OCI-LY7 (cell line): ENCODE measurements at places on chromosomes 3 and 15.

DNA sequence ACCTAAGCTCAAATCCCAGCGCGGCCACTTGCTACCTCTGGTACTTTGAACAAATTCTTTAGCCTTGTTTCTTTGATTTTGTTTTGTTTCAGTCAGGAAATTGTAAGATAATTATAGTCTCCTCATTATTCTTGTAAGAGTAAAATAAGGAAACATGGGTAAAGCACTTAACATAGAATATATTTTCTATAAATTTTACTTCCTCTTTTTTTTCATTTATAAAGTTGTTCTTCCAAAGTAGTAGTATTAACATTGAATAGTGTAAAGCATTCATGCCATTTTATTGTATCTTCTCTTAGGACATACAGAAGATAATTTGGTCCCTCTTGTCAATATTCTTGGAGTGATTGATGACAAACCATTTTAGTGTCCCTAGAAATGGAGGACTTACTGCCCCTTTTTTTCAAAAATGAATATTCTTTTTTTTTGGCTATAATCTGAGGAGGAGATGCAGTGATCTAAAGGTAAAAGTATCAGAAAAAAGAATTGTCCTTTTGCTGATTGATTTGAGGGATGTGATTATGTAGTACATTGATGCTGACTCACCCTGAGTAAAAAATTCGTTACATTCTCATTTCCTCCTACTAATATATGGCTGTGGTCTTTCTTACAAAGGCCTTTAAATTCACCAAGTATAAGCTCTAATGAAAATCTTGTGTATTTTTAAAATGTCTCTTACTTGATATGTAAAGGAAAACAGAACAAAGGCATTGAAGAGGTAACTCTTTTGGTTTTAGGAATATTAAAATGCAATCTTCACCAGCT, 51.0 kb downstream of the ALCAM start:
- peak; percentile 2 for DNase-seq

DNA sequence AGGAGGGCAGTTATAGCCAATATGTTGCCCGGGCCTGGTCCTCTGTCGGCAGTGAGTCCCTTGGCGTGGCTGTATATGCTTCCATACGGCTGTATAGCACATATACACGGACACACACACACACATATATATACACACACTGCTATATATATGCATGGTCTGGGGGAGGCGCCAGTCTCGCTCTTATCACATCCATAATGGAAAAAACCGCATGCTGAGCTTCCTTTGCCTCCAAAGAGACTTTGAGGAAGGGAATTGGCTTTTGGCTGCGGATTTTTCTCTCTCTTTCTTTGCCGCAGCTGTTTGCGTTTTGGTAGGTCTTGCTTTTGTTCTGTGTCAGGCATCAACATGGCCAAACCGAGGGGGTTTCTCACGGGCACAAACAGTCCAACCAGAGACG, 11.3 kb upstream of the TMEM115 start:
- DNase-seq: peak; percentile 26

DNA sequence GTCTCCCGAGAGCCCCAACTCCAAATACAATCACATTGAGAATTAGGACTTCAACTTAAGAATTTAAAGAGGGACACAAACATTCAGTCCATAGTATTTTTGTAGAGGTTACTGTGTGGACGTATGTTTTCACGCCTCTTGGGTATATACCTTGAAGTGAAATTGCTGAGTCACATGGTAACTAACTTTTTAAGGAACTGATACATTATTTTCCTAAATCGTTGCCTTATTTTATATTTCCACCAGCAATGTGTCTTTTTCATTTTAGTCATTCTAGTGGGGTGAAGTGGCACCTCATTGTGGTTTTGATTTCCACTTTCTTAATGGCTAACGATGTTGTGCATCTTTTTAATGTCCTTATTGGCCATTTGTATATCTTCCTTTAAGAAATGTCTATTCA, 11.8 kb downstream of the PARP15 start:
- peak; percentile 27 for DNase-seq

DNA sequence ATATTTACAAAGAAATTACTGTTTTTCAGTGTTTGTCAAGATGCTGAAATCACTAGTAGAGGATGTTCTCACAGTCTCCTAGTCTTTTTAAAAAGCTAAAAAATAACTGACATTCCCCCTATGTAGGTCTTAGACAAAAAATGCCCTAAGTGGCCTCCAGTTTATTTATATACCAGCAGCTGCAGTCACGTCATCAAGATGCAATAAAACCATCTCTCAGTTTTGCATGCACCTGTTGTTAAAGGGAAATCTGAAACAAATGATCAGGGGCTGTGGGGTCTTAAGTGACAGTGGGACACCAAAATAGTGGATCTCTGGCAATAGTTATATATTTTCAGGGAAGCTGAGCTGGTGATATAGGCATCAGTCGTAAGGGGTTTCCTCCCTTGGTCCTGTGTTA, 146.5 kb upstream of the ARPP21 start:
- peak; percentile 72 for DNase-seq

DNA sequence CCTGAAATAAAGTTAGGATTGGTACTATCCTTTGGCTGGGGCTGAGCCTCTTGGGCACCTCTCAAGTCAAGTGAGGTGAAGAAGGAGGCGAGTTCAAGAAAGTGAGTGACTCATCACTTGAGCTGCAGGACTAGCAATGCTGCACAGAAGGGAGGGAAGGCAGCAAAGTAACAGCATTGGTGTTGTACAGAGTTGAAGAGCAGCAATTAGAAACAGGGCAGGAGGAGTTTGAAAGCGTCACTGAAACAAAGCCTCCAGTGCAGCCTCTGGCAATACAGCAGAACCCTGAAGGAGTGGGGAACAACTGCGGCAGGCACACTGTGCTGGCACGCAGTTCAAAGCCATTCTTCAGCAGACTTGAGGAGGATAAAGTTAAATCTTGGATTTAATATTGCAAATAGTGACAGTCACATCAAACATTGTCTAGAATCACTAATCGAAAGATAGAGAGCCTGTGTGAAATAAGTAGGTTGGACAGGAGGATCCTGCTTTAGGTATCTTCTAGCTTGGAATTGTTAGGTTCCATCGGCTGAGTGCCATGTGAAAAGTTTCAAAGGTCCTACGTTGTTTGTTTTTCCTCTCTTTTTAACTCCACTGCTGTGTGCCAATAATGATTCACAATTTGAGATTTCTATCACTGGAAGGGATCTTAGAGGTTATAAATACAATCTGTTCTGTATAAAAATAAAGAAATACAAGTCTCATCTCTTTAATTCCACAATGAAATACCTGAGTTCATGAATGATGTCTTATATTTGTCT, 479.8 kb downstream of the NAALADL2 start:
- DNase-seq: no peak
